ENCODE measurements at places on chromosomes 6 and 20. TPM values are rescaled to one million over a fixed set of nuclear protein-coding genes. Genes with fewer than 3 reads are reported as not detected.

FAM83B gene
- not detected for polyA plus RNA-seq

RAET1G gene
- polyA plus RNA-seq, result not detected

MCM8 gene
- 0.29 TPM for polyA plus RNA-seq

SLC25A27 gene
- polyA plus RNA-seq, result 0.48 TPM

CNR1 gene
- not detected for polyA plus RNA-seq

CLPSL1 gene
- polyA plus RNA-seq, result not detected

MATN4 gene
- polyA plus RNA-seq, result not detected

DNA sequence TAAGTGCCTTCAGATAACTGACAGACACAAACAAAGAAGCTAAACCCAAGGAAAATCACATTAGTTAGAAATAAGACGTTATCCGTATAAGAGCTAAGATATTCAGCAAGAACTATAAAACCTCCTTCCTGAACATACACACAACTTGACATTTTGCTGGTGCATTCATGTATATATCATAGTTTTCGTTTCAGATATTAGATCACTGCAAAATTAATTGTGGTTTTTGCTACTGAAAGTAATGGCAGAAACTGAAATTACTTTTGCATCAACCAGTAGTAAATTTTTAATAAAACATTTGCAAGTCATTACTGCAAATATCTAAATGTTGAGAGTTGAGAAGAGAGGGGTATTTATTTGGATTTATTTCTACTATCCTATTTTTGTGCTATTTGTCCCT is 26.1 kb upstream of the KCNQ5 start:
- DNase-seq, result no peak

DNA sequence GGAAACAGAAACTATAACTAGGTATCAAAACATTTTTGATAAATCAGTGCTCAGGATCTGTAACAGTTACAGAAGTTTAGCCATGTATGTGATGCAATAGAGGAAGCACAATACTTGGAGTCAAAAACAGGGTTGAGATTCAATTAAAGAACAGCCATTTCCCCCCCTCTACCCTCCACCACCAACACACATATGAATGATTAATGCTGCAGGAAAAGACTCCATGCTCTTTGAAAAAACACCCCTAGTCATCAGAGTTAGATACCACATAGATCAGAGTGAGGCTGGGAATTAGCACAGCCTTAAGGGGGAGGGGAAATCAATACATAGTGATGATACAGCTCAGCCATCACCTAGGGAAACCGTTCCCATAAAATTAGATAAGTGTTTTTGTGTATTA is 108.9 kb upstream of the EMILIN3 start:
- DNase-seq, result no peak

DNA sequence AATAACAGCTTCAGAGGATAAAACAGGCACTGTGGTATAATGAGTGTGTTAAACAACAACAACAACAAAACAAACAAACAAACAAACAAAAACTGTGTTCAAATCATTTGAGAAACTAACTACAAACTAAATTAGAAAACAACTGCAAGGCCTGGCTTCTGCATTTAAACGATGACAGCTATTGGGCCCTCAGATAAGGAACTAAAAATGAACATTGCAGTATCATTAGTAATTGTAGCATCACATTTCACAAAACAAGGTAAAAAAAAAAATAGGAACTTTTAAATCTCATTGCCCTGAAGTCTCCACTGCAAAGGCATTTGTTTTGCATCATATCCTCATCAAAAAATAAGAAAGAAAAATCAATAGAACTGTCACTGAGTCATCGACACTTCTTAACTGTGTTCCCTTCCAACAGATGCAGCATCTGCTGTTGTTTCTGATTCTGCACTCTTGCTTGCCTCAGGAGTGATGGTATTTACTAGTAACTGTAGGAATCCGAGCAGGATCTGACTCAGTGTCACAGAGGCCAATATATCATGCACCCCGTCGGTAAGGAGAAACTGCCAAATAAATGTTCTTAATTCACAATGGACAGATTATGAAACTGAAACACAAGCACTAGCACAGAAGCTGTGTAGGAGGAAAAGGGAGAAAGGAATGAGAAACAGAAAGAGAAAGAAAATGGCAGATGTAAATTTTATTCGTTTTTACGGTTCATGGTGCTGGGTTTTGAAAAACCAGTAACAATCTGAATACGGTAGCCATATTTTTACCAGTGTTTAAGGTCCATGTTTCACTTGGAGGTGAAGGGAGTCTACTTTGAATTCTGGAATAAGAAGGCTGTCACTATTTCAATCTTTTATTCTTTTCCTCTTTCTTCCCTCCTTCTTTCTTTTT is 365.7 kb upstream of the EPHA7 start:
- DNase-seq, result no peak

- DNase-seq, result no peak
These were observed 10.4 kb upstream of the SNX9 start for GRCh38 chr6:157812425-157813171.

DNA sequence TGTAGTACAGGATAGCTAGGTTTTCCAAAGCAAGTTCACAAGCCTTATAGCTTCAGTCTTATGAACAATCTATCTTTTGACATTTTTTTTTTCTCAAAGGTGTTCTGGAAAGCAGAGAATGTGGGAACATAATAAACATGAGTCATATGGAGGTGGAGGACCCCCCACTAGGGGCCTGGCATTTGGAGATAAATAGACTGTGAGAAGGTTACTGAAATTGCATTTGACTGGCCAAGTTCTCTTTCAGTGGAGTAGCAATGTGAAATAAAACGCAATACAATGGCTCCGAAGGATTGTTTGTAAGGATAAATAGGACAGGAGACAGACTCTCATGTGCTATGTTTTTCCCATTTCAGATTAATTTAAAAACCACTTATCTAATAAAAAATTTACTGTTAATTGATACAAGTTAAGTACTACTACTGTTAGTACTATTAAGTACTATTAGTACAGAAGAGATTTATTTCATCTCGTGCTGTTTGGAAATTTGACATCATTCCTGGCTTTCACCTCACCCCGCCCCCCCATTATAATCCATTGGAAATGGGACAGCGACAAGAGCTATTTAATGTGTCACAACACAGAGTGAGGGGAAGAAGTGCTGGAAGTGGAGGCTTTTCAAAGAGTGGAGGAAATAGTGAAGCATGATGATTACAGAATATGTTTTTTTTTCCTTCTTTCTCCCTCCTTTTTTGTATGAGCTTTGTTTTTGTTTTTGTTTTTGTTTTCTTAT is 122.6 kb upstream of the ID4 start:
- DNase-seq, result no peak

GRCh38 chr20:25009218-25010145 is 16.9 kb upstream of the APMAP start:
- DNase-seq, result no peak

- DNase-seq, result no peak
These were observed 166.1 kb downstream of the TMEM242 start for GRCh38 chr6:157157258-157157657.

DNA sequence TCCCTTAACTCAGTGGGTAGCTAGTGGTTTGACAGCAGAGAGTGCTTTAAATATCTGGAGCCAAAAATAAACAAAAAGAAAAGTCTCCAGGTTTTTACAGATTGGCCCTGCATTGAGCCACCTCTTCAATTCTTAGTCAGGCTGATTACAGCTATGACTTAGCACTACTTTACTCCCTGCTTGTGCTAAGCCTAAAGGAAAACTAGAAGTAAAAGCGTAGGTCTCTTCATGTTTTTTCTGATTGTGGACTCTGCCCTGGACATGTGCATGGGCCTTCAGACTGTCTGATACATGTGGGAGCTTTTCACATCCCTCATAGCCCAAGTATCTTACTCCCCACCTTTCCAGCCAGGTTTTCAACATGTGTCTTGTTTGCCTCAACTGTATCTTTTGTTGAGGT is 33.3 kb downstream of the KPNA5 start:
- no peak for DNase-seq

GRCh38 chr20:2659547-2659946 is 4.5 kb downstream of the IDH3B start:
- no peak for DNase-seq

GRCh38 chr20:53639647-53640440 is 46.2 kb upstream of the ZNF217 start:
- DNase-seq, result no peak

GRCh38 chr20:4795394-4795793 is 73.7 kb downstream of the PRND start:
- no peak for DNase-seq

DNA sequence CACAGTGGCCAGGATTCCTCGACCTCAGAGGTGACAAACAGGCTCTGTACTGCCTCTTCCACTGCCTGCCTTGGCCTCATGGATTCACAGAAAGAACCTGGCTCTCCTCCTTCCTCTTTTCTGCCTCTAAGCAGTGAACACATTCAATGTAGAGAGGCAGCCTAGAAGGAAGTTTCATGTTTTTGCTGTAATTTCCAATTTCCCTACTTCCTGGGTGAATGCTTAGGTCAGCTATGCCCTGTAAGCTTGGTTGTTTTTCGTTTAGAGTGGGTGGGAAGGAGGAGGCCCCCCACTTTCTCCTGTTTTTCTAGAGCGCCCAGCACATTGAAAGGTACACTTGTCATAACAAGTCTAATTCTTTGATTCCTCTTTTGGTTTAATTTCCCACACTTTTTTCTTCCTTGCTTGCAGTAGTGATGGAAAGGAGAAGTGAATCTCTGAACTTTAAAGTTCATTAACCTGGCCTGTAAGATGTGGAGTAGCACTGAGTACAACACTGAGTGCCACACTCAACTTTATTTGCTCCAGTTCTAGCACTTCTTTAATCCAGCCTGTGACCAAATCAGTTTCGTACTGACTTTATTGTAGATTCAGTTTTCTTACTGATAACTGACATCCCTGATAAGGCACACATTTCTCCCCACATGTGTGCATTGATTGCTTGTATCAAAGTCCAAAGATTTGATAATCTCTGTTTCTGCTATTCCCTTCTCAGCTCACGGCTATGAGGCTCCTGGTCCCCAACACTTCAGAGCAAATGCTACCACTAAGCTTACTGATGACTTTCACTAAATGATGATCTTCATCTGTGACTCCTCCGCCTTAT is 100.0 kb upstream of the MAN1A1 start:
- no peak for DNase-seq

DNA sequence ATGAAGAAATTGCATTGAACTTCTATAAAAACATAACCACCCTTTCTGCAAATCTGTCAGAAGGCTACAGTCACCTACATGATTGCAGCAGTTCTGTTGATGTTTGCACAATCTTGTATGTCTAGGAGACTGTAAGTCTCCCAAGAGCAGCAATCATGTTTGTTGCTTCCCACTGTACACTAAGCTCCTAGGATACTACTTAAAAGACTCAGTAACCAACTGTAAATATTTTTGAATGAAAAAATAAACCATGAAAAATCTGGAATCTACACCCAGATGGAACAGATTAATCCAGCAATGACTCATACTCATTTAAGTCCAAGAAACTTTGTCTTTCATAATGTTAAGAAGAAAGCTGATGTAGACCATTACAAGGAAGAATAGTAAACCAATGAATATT is 168.5 kb upstream of the ATXN1 start:
- no peak for DNase-seq

DNA sequence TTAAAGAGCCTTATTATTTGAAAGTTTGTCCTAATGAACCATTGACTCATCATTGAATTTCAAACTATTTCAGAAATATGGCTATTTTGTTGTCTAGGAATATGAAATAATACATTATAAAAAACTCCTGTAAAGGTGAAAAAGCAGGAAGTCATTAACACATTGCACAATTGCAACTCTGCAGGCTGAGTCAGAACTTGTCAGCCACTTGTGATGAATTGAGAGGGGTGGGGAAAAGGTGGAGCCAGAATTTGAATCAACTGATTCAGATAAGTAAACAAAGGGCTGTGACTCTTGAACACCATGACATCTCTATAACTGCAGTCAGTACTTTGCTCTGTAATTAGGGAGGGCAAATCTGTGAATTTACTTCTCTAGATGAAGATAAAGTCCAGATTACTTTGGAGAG is 6.0 kb downstream of the C6orf141 start:
- DNase-seq, result no peak

DNA sequence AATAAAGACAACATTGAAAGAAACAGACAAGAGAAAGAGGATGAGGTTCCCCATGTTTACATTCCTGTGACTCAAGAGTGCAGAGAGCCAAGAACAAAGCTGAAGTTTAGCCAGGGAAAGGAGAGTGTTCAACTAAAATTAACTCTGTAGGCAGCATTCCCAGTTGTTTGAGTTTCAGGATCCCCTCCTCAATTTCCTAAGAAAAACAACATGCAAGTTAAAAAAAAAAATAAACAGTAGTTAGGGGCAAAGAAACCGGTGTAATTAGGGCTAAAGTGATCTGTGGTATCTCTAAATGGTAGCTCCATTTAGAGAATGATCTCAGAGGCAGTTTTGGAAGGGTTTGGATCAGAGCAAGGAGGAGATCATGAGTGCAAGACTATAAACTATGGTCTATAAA is 30.9 kb upstream of the RAB23 start:
- DNase-seq, result no peak

DNA sequence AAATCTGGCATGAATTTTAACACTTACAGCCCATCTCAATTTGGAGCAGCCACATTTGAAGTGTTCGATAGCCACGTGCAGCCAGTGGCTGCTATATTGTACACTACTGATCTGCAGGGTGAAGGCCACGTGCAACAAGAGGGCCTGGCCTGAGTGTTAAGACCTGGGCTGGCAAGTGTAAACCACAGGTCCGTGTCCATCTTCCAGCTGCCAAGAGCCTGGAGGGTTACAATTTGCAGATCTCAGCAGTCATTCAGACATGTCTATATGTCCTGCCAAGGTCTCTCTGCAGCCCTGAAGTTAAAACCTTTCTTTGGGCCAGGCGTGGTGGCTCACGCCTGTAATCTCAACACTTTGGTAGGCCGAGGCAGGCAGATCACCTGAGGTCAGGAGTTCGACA is 14.1 kb downstream of the SGK2 start:
- DNase-seq, result no peak

- no peak for DNase-seq
These were observed 107.8 kb downstream of the SMLR1 start for GRCh38 chr6:130934848-130935585.

GRCh38 chr6:157134402-157135047 is 188.8 kb downstream of the TMEM242 start:
- no peak for DNase-seq

Measured in naive thymus-derived CD4-positive, alpha-beta T cell (primary cell).